ENCODE measurements at places on chromosomes 6 and 20. TPM values are rescaled to one million over a fixed set of nuclear protein-coding genes. Genes with fewer than 3 reads are reported as not detected.

DNA sequence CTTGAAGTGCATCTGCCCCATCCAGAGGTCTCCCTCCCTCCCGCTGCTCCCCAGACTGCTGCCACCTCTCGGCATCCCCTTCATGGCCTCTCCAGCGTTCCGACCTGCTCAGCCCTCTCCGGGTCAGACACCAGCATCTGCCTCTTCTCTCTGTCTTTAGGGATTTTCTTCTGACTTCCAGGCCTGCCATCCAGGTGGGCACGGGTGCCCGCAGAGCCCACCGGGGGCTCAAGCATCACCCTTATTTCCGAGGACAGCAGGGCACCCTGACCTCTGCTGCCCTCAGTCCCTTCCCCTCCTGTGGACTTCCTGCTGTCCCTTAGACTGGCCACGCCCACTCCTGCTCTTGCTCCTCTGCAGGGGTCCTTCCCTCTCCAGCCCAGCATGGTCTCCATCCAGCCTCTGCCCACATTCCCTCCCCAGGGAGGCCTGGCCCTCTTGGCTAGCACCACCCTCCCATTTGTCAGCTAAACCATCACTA, 3.3 kb downstream of the NPEPL1 start:
- no peak for DNase-seq

GRCh38 chr20:12617076-12617475, 391.7 kb upstream of the SPTLC3 start:
- DNase-seq, result no peak

NKX2-4 gene
- not detected for polyA plus RNA-seq

TP53TG5 gene
- polyA plus RNA-seq, result 4.8 TPM
